Astrocyte of the cerebellum (primary cell): ENCODE measurements at places on chromosomes 16 and 17.

DNA sequence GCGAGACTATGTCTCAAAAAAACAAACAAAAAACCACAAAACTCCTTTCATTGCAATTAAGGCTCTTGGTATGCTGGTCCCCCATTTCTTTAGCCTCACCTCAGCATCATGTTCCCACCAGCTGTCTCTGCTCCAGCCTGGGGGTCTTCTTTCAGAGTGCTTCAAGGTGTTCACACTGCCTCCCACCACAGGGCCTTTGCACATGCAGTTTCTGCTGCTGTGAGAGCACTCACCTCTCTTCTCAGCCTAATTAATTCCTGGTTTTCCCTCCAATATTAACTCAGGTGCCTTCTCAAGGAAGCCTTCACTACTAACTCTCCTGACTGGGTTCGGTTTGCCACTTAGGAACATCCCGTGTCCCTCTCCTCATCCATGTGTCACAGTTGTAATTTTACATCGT lies 15.9 kb upstream of the PIK3R6 start:
- DNase-seq: no peak

DNA sequence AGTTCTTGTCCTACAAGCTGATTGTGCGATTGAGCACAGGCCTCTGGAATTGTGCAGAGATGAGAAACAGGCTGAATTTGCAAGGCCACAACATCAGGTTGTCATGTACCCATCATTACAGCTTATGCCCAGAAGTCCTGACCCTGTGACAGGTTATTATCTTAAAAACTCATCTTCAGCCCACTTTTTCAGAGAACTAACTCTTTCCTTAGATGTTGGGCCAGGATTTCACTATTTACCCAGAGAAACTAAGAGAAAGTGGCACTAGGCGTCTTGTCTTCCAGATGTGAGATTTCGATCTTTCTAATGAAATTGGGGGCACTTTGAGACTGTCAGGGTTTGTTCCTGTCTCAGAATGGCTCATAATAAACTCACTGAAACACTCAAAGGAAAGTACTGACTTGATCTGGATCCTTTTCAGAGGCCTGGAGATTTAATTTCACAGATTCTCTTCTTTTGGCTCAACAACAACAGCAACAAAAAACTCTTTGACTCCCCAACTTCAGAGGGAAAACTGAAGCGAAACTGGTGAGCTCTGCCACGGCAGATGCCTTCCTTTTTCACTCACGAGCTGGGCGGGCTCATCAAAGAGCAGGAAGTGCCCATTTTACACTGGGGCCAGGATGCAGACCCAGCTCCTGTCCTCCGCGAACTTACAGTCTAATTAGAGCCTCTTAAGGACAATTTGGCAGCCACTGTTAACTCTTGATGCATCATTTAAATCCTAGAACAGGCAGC lies 17.7 kb upstream of the SLC12A3 start:
- DNase-seq: no peak

DNA sequence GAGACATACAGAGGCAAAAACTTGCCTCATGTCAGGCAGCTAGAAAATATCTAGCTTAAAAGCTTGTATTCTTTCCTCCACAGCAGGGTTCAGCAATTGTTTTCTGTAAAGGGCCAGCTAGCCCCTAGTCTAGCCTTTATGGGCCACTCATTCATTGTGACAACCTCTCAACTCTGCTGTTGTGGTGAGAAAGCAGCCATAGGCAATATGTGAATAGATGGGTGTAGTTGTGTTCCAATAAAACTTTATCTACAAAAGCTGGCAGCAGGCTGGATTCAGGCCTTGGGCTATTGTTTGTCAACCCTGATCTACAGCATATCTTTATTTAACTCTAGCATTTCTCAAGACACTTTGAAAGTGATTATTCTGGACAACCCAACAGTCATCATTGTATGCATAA lies 46.4 kb upstream of the CDYL2 start:
- DNase-seq: no peak

DNA sequence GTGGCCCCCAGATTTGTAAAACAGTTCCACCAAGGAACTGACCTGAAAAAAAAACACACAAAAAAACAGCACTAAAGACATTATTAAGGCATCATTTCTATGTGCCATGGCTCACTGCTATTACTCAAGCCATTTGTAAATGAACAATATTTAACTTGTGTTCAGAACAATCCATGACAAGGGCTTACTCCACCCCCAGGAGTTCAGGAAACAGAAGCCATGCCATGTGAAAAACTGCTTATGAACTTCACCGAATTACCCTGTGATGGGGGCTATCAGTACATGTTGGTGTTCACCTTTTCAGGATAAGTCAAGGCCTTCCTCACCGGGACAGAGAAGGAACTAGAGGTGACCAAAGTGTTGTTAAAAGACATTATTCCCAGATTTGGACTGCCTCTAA lies 19.2 kb downstream of the ACSM1 start:
- DNase-seq: no peak

DNA sequence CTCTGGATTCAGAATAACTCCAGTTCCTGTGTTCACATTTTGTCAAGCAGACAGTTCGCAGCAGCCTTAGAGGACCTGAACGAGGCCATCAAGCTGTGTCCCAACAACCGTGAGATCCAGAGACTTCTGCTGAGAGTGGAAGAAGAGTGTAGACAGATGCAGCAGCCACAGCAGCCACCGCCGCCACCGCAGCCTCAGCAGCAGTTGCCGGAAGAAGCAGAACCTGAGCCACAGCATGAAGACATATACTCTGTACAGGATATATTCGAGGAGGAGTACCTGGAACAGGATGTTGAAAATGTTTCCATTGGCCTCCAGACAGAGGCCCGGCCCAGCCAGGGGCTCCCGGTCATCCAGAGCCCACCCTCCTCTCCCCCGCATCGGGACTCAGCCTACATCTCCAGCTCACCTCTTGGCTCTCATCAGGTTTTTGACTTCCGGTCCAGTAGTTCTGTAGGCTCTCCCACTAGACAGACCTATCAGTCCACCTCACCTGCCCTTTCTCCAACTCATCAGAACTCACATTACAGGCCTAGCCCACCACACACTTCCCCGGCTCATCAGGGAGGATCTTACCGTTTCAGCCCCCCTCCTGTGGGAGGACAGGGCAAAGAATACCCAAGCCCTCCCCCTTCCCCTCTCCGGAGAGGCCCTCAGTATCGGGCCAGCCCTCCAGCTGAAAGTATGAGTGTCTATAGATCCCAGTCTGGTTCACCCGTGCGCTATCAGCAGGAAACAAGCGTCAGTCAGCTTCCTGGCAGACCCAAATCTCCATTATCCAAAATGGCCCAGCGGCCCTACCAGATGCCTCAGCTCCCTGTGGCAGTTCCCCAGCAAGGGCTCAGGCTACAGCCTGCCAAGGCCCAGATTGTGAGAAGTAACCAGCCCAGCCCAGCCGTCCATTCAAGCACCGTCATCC lies 25.9 kb downstream of the CYB561 start:
- DNase-seq: no peak

GRCh38 chr17:78206298-78206697 lies 7.8 kb upstream of the BIRC5 start:
- DNase-seq: no peak

DNA sequence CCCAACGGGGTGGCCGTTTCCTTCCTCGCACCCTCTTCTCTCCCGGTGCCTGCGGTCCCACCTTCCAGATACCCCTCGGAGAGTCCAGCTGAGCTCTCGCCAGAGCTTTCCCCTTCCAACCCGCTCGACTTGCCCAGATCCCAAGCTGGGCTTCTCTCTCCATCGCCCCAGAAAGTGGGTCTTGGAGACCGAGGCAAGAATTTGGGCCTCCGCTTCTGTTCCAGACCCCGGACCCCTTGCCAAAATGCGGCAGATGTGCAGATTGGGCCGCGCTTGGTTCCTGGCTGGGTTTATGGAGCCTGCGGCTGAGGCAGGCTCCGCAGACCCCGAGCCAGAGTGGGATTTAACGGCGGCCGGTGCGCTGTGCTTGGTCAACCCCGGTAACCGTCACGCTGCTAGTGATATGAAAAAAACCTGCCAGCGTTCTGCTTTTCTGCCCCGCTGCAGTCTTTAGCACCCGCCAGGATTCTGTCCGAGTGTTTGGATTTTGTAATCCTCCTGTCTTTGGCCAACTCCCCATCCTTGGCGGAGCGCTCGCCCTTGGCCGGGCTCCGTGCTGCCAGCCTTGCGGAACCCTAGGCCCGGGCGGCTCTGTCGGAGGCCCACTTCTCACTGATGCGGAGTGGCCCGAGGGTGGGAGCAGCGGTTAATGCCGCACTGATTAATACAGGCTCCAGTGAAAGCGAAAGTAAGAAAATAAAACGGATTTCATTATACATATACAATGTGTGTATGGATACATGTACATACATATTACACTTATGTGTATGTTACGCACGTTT lies 754 bp upstream of the SLFN11 start:
- no peak for DNase-seq

DNA sequence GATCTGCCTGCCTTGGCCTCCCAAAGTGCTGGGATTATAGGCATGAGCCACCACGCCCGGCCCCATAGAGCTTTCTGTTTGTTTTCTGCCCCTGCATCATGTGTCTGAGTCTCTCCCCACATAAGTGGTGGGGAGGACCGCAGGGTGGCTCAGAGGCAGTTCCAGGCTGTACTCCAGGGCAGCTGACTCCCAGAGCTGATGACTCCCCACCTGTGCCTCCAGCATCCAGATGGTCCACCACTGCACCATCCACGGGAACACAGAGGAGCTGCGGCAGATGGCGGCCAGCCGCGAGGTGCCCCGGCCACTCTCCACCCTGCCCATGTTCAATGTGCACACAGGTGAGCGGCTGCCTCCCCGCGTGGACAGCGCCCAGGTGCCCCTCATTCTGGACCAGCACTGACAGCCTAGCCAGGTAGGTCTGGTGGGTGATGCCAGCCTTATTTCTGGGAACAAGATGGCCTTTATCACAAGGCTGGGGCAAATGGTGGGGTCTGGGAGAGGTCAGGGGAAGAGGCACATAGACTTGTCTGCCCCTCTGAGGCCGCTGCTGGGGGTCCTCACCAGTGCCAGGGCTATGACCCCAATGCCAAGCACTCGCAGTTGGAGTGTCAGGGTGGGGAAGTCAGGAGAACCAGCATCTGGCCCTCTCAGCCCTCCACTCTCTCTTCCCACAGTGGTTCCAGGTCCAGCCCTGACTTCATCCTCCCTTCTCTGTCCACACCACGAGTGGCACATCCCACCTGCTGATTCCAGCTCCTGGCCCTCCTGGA lies 9.4 kb downstream of the SGCA start:
- no peak for DNase-seq

GRCh38 chr16:78579020-78579419 lies 479.6 kb downstream of the WWOX start:
- DNase-seq: no peak

- DNase-seq: no peak
Observed at GRCh38 chr17:5557990-5558389, 26.3 kb downstream of the NLRP1 start.

DNA sequence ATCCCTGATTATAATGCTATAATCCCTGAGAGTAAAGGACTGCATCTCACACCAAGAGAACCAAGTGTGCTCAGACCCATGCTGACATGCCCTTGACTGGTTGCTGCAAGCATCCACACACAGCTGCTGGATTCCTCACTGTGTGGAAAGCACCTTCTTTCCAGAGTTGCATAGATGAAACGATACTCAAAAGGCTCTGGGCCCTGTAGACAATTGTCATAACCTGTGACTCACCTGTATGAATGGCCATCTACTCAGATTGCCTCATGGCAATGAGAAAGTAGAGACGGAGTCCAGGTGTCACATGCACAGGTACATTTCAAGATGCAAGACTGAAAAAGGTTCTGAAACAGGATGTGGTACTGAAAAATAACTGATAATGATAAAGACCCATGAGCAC lies 58.1 kb downstream of the MPHOSPH6 start:
- no peak for DNase-seq

GRCh38 chr16:66364959-66365306 lies 1.6 kb upstream of the CDH5 start:
- no peak for DNase-seq

DNA sequence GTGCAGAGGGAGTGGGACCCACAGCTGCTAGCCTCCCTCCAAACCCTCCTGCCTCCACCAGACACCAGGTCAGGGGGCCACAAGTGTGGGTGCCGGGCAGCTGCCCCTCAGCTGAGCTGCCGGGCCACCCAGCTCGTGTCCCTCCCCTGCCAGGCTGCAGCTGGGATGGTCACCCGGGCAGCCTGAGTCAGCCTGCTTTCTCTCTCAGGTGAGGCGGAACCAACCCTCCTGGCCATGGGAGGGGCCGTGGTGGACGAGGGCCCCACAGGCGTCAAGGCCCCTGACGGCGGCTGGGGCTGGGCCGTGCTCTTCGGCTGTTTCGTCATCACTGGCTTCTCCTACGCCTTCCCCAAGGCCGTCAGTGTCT lies 6.9 kb downstream of the SLC16A3 start:
- DNase-seq: no peak

GRCh38 chr17:63635787-63636186 lies 13.6 kb downstream of the MAP3K3 start:
- DNase-seq: no peak

- DNase-seq: no peak
Observed at GRCh38 chr17:29698837-29699236, 76.1 kb upstream of the CORO6 start.

GRCh38 chr16:70378869-70379493 lies 32.3 kb downstream of the DDX19A start:
- no peak for DNase-seq

GRCh38 chr17:1829216-1829591 lies 498 bp downstream of the SMYD4 start:
- DNase-seq: no peak

- DNase-seq: no peak
Observed at GRCh38 chr16:68907297-68907696, 64.0 kb downstream of the TANGO6 start.

GRCh38 chr16:81797443-81797842 lies 18.4 kb downstream of the PLCG2 start:
- DNase-seq: no peak

- no peak for DNase-seq
Observed at GRCh38 chr16:66489818-66490217, 60.1 kb downstream of the TK2 start.

- DNase-seq: no peak
Observed at GRCh38 chr16:31331807-31332301, 23.1 kb upstream of the ITGAX start.

GRCh38 chr17:75153780-75154194 lies 525 bp downstream of the JPT1 start:
- no peak for DNase-seq

DNA sequence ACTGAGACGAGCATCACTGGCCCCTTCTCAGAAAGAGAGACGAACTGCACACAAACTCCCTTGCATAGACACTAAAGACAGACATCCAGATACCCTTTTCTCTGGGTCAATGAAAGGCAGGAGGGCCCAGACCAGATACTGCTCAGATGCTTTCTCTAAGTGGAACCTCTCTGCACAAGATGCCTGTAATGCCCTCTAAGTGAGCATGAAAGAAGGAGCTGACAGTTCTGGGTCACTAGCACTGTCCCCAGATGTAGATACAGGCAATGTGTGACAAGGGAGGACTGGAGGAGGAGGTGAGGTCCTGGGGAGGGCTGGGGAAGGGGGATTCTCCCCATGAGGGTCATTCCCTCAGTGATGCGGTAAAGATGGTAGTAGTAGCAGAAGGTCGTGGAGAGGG lies 501.0 kb upstream of the CDH11 start:
- no peak for DNase-seq

DNA sequence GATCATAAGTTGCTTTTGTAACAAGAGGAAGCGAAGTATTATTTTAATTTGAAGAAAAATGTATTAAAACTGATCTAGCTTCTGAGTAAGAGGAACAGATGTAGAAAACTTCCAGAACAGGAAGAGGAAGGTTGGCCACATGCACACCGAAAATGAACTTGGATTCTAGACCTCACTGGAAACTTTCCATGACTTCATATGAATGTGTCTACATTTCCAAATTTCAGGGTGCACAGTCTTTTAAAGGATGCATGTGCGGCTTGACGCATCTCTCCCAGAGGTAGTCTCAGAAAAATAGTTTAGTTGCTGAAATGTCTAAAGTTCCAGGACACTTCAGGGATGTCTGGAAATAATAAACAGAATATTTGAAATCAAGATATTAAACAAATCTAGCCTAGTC lies 275.1 kb upstream of the MYOCD start:
- DNase-seq: no peak
